ENCODE measurements at places on chromosomes 1 and 21.

GRCh38 chr1:227362039-227362438, 43.7 kb upstream of the CDC42BPA start:
- no peak for DNase-seq

DNA sequence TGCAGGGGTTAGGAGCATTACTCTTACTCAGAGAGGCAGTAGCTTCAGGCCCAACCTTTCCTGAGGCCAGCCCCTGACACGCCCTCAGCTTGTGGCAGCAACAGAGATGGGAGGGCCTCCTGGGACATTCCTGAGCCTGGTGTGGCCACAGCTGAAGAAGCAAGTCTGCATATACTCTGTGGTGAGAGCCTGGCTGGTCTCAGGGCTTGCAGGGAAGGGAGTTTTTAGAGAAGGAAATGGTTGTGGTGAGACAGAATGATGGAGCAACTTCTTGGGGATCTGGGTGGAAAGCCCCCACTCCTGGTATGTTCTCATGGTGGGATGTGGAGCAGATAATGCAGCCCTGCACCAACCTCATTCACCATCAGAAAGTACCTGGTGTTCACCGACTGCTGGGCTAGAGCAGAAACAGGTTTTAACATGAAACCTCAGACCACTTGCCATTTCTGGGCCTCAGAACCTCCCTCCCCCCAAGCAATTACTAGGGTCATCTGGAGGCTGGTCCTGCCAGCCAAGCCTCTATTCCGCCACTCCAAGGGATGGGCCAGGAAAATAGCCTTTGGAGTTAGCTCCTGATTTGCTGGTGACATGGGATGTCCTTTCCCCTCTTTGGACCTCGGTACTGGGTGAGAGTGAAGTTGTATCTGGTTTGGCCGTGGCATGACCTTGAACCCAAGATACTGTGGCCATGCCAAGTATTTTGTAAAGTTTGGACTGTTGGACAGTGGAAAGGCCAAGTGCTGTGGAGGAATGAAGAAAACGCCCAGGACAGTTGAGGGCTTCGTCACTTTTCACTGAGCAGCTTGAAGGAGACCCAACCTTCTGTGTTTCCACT, 28.1 kb upstream of the RNF19B start:
- DNase-seq, result peak; percentile 42

- no peak for DNase-seq
Measured at GRCh38 chr1:229110986-229111385, 159.9 kb upstream of the RAB4A start.

DNA sequence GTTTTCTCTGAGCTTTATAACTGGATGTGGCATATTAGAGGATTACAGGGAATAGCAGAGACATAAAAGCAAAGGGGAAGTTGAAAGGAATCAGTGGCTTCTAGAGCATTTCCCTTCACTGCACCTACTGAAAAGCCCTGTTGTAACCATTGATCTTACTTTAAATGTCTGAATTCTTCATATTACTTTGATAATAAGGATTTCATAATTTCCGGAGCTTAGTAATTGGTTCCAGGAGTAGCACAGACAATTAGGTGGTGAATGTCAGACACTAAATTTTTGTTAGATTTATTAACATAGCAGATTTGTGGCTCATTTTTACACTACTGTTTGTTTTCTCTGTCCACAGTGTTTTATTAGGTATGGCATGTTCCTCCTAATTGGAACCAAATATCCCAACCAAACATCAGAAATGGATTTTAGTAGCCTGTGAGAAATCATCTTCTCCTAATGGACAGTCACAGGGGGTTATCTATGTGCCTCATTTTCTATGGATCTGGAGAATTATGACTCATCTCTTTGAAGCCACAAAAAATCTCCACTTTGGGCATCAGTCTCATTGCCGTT, 100.5 kb downstream of the GIPC2 start:
- DNase-seq, result no peak

GRCh38 chr21:43812957-43813655, 23.7 kb downstream of the RRP1 start:
- no peak for DNase-seq

- DNase-seq, result no peak
Measured at GRCh38 chr1:51627672-51628071, 10.8 kb downstream of the OSBPL9 start.

GRCh38 chr1:40876436-40876761, 14.2 kb upstream of the CITED4 start:
- no peak for DNase-seq

DNA sequence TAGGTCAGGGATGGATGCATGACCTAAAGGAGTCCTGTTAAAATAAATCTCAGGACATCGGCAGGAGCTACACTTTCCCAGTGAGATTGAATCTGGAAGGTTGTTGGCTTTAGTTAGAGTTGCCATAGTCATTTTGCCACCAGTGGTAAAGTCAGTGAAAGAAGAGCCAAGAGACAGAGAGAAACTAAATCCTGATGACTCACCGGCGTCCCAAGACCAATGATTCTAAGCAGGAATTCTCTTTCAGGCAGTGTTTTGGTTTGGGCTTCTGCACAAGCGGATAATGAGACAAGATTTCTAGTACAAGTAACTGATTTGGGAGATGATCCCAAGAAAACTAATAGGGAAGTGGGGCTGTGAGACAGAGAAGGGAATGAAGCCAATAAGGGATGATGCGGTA, 88.8 kb upstream of the ETS2 start:
- no peak for DNase-seq

DNA sequence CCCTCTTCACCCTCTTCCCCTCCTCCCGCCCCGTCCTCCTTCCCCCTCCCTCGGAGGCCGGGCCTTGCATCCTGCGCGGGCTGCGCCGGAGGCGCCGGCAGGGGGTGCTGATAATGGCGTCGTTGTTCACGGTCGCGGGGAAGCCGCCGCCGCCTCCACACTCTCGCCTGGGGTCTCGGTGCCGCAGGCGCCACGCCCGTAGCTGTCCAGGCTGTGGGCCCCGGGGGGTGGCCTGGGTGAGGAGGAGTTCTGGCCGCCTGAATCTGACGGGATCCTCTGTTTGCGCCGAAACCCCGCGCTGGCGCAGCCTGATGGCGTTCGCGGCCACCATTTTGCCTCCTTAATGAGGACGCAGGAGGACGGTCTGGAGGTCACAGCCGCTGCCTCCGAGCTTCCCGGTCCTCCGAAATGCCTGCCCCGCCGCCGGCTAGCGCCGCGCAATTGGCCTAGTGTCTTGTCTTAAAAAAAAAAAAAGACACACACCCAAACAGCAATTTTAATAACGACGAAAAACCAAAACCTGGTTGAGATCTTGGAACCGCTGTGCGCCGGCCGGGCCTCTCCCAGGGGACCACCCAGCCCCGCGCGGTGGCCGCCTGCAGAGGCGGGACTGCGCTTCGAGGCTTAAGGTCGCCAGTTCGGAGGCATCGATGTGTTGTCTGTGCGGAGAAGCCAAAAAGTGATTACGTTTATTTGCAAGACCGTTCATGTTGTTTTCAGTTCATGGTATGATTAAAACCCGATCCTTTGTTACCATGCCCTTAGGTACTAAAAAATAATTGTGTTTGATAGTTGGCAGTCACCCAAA, 106.6 kb upstream of the HNRNPU start:
- peak; percentile 96 for DNase-seq

DNA sequence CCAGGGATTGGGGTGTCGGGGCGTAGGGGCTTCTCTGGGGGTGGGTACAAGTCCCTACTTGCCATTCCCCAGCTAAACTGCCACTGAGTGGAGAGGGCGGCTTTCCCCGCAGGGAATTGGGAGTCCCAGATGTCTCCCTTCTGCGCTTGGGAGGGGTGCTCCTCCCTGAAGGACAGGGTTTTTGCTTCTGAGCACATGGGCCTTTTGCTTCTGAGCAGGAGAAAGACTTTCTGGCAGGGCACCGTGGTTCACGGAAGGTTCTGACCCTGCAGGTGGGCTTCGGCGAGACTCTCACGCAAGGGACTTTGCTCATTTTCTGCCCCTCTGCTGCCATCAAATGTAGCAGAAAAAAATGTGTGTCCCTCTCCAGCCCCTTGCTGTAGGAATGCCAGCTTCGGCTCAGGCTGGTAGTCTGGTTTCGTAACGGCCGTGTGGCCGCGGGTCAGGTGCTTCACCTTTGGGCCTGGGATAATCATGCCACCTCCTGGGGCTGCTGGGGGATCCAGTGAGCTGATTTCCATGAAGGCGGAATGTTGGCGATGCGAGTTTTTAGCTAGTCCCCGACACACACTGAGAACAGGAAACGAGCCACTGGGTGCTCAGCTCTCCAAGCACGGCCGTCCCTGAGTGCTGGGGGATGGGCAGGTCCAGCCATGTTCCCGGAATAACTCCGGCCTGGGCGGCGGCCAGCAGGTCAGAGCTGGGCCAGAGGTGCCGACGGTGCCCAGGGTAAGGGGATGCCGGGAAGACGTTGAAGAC, 364.0 kb downstream of the CAMTA1 start:
- no peak for DNase-seq

- DNase-seq, result no peak
Measured at GRCh38 chr1:183514235-183514634, 41.9 kb downstream of the SMG7 start.

DNA sequence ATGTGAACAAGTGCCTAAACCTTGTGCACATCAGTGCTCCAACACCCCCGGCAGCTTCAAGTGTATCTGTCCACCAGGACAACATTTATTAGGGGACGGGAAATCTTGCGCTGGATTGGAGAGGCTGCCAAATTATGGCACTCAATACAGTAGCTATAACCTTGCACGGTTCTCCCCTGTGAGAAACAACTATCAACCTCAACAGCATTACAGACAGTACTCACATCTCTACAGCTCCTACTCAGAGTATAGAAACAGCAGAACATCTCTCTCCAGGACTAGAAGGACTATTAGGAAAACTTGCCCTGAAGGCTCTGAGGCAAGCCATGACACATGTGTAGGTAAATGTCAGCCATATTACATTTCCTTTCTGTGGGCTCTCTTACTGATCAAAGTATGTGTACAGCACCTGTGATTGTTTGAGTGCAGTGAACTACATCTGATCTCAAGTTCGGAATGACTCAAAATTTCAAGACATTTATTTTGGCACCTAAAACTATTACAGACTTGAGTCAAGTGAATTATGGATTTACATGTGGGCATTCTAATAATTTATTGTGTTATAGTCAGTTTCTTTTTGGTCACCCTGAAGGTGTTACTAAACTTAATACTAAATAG, 196.5 kb downstream of the TPR start:
- no peak for DNase-seq

- no peak for DNase-seq
Measured at GRCh38 chr1:231189683-231190270, 27.9 kb downstream of the TRIM67 start.

- no peak for DNase-seq
Measured at GRCh38 chr1:70355920-70356319, 1.4 kb upstream of the ANKRD13C start.

GRCh38 chr1:117370071-117370470, 2.8 kb downstream of the MAN1A2 start:
- no peak for DNase-seq

- no peak for DNase-seq
Measured at GRCh38 chr1:227411066-227411465, 92.8 kb upstream of the CDC42BPA start.

DNA sequence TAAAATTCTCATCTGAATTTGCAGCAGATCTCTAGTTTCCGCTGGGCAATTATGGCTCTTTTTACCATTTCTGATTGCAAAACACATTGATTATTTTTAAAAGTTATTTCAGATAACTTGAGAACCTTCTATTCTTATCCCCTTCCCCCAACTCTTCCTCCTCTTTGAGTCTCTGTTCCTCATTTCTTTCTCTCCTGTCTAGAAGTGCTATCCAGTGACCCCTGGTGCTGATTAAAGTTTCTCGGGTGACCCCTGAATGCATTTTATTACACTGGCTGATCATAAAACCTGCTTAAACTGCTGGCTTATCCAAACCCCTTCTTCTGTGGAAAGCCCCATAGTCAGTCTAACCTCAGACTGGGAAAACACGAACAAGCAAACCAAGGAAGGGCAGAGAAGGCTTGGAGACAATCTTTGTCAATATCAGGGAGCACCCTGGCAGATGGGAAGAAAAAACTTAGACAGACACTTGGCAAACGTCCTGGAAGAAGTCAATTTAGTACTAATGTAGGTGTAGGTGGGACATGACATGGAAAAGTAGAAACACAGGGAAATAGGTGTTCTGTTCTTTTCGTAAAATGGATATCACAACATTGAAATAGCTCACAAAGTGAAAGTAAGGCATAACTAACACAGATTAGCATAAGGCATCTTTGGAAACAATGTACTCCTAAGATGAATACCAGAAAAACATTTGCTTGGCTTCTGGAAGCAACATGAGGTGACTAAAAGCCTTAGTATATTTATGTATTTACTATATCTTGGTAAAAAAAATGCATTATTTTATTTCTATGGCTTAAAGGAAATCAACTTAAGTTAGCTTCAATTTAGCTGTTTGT, 61.4 kb downstream of the GORAB start:
- DNase-seq, result no peak

GRCh38 chr1:72891976-72892375, 609.6 kb upstream of the NEGR1 start:
- DNase-seq, result no peak

DNA sequence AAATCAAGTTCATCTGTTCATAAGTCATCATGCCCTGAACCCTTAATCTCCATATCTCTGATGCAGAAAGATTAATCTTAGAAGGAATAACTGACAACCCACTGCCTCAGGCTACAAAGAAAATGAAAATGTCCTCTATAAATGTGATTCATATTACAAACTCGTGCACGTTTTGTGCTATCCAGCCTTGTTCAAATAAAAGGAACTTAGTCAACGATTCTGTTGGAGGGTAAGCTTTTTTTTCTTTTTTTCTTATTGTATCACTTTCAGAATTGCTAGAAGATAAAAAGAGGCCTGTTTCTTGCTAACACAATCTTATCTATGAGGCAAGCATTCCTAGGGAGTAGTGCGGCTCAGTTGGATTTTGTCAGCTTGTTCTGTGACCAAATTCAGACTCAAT, 228.4 kb downstream of the TM2D1 start:
- no peak for DNase-seq

DNA sequence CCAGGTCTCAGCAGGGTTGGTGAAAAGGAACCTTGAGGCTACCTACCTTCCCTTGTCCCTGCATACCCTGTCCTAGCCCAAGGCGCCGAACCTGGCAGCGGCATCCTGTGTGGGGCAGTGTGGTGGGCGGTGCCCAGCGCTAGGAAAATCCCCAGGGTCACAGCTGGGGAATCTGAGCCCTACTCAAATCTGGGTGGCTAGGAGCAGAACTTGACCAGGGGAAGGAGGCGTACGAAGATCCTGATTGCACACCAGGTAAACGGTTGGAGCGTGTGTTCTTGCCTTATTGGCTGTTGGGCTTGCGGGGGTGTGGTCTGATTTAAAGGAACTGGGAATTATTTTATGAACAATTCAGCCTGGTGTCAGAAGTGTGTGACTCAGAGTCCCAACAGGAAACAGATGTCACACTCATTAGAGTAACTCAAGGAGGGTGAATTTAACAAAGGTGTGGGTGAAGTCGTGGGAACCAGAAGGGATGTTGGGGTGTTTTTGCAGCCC, 118.6 kb downstream of the LRIG2 start:
- DNase-seq, result no peak

- no peak for DNase-seq
Measured at GRCh38 chr1:153415850-153416570, at the start of gene S100A7A. TSS of gene S100A7A (plus strand) at chr1:153416520. CDS start at chr1:153418083, 1,563 bp downstream.

DNA sequence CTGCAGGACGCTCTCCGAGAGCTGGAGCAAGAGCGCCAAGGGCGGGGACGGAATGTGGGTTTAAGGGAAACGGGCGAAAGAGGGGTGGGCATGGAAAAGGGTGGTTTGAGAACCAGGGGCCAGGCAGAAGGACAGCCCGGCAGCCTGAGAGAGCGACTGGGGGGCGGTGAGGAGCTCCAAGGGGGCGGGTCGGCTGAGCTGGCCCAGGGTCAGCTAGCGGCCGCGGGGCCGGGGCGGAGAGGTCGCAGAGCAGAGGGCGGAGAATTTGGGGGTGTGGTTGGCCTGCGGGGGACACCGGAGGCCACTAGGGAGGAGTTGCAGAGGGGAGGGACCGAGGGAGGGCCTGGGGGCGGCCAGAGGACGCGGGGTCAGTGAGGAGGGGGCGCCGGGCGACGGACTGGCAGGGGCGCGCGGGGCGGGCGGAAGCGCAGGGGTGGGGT, 54.7 kb downstream of the NDUFS5 start:
- no peak for DNase-seq

All from hippocampal formation (tissue), 2 donors.